Natural killer cell treated with Interleukin-12 subunit alpha and Interleukin-12 subunit beta and Interleukin-15 and Interleukin-18, amount 100 ng/mL, for 72 hours (primary cell): ENCODE measurements at places on chromosomes 2 and 18. TPM values are rescaled to one million over a fixed set of nuclear protein-coding genes. Genes with fewer than 3 reads are reported as not detected.

CYRIA gene
- total RNA-seq, result 5.1 TPM

MGAT4A gene
- total RNA-seq, result 23.1 TPM

C1QL2 gene
- not detected for total RNA-seq

CMPK2 gene
- total RNA-seq, result 5.7 TPM

LRRC30 gene
- not detected for total RNA-seq

CENPA gene
- total RNA-seq, result 32.1 TPM

INHA gene
- not detected for total RNA-seq

DUSP2 gene
- 30.9 TPM for total RNA-seq

SEMA4F gene
- 2.0 TPM for total RNA-seq

ANKAR gene
- total RNA-seq, result 4.4 TPM

ACVR1 gene
- total RNA-seq, result 14.3 TPM

CCBE1 gene
- total RNA-seq, result not detected

RGPD6 gene
- 16.6 TPM for total RNA-seq

LIMS4 gene
- 0.43 TPM for total RNA-seq

ST6GAL2 gene
- total RNA-seq, result not detected

FASTKD1 gene
- total RNA-seq, result 37.7 TPM

GCA gene
- 5.8 TPM for total RNA-seq
